Lower lobe of right lung (tissue), 2 donors: ENCODE measurements at places on chromosomes 5 and 9. TPM values are rescaled to one million over a fixed set of nuclear protein-coding genes. Genes with fewer than 3 reads are reported as not detected.
A peak's percentile ranks its signal among the peaks of the same experiment; 100 is the strongest.

The DPYSL3 gene
- 45.7 TPM for total RNA-seq

GRCh38 chr5:132704875-132705274 lies 31.1 kb downstream of the IL4 start:
- peaks cover 33% of the 10 kb centered on the region for H3K36me3 ChIP-seq
- H3K27ac ChIP-seq, result no peak overlapping the region
- no peaks in the 10 kb centered on the region for H3K27me3 ChIP-seq
- no peak for DNase-seq

- H3K4me3 ChIP-seq, result no peak overlapping the region
- peak overlapping the region; percentile 69 for H3K27ac ChIP-seq
- peaks cover 58% of the 10 kb centered on the region for H3K36me3 ChIP-seq
- DNase-seq, result no peak
Observed at GRCh38 chr5:170268884-170269283, 28.7 kb downstream of the LCP2 start.

DNA sequence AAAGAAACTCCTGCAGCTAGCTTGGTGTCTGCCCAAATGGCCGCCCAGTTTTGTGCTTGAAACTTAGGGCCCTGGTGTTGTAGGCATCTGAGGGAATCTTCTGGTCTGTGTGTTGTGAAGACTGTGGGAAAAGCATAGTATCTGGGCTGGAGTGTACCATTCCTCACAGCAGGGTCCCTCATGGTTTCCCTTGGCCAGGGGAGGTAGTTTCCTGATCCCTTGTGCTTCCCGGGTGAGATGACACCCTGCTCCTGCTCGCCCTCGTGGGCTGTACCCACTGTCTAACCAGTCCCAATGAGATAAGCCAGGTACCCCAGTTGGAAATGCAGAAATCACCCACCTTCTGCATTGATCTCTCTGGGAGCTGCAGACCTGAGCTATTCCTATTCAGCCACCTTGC lies 182.8 kb downstream of the GDNF start:
- peaks cover 6% of the 10 kb centered on the region for H3K4me1 ChIP-seq
- no peak overlapping the region for H3K27ac ChIP-seq
- no peak for DNase-seq
- no peak overlapping the region for H3K4me3 ChIP-seq

DNA sequence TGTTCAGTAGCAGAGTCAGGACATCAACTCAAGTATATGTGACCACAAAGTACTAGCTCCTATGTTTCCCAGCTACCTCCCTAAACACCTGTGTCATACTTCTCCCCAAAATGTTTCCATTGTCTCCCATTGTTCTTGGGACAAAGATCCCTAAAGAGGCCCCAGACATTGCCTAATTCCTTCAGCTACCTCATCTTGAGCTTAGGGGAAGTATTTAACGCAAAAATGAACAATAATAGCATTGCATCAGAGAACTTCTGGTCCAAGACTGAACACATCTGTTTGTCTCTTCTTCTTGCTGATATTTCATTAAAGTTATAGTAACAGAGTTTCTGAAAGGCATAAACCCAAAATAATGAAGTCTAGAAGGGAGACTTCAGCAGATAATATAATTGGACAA lies 430.8 kb downstream of the MTRR start:
- H3K4me3 ChIP-seq, result no peak overlapping the region
- no peaks in the 10 kb centered on the region for H3K36me3 ChIP-seq
- no peaks in the 10 kb centered on the region for H3K4me1 ChIP-seq

DNA sequence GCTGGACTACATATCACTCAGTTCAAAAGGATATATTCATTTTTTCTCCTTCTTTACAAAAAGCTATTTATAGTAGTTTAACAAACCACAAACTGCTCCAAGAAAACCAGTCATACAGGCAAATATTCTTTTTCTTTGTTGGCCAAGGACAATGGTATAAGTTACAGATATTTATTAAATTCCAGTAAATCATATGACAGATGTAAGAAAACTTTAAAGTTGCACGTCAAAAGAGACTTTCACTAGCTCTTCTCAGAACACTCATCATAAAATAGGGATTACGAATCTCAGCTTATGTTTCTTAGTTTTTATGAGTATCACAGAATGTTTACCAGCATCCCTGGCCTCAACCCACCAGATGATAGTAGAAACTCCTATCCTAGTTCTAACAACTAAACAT lies 67.2 kb downstream of the ANKRD31 start:
- DNase-seq, result no peak
- no peaks in the 10 kb centered on the region for H3K36me3 ChIP-seq
- no peak overlapping the region for H3K4me3 ChIP-seq
- no peaks in the 10 kb centered on the region for H3K27me3 ChIP-seq
- H3K27ac ChIP-seq, result no peak overlapping the region

DNA sequence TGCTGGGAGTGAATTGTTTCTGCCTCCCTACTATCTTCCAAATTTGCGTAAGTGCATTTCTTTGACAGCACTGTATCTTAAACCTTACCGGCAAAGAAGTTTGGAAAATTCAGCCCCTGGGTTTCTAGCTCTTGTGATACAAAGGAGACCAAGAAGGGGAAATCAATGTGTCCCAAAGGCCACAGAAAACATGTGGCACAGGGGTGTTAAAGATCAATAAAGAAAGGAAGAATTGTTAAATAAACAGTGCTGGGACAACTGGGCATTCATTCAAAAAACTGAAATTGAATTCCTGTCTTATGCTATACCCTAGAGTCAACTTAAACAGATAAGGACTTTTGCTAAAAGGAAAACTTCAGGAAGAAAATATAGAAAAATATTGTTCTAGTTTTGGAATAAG lies 328.1 kb downstream of the MAN2A1 start:
- no peaks in the 10 kb centered on the region for H3K36me3 ChIP-seq
- no peak for DNase-seq
- no peak overlapping the region for H3K4me3 ChIP-seq
- no peaks in the 10 kb centered on the region for H3K27me3 ChIP-seq
- H3K4me1 ChIP-seq, result no peaks in the 10 kb centered on the region

The AP3S1 gene
- 69.4 TPM for total RNA-seq

DNA sequence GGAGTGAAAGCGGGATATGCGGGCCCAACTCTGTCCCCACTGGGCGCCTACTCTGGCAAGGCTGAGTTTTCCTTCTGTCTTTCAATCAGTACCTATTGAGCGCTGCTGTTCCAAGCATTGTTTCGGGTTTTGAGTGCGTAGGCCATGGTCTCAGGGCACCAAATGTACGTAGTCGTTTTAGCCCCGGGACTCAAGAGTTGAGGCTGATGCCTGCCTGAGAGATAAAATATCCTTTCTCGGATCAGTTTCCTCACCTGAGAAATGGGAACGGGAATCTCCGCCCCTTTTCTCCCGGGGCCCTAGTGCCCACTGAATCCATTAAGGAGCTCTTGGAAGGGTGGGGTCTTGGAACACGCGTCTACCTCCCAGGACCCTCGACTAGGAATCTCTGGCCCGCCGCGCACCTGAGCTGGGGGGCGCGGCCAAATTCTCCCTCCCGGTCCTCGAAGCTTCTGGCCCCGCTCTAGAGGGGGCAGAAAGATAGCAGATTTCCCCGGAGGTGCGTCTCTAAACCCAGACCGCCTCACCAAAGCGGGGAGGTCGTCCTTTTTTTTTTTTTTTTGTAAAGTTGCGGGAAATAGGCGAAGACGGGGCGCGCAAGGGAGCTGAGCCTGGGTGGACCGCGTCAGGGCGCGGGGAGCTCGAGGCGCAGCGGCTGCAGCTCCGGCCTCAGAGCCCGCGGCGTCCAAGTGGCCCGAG lies 494 bp upstream of the CXXC5 start:
- peaks cover 58% of the 10 kb centered on the region for H3K4me1 ChIP-seq
- no peak for DNase-seq
- no peaks in the 10 kb centered on the region for H3K27me3 ChIP-seq
- no peak overlapping the region for H3K27ac ChIP-seq

DNA sequence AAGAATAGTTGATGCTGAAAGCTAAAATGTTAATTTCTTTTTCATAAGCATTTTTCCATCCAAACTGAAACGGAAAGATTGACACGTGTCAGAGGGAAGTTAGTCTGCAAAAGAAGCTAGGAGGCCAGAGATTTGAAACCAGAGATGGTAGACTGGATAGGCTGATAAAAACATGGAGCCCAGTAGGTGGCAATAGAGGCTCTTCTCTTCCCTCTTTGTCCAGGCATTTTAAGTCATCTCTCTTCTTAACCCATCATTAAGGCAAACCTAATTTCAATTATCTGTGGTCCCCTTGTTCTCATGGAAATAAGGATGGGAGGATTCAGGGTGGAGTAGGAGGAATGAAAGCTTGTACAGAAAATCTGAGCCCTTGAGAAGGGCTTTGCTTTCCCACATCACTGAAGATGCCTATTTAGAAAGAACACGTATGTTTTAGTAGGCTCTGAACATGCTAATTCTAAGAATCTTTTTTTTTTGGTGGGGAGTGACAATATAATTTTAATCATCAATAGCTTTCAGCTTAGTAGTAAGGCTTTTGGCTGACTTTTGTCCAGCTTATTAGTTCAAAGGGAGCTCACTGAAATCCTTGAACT lies 66.6 kb downstream of the ZNF474 start:
- no peaks in the 10 kb centered on the region for H3K27me3 ChIP-seq
- no peaks in the 10 kb centered on the region for H3K36me3 ChIP-seq
- DNase-seq, result no peak
- no peak overlapping the region for H3K27ac ChIP-seq
- no peak overlapping the region for H3K4me3 ChIP-seq

DNA sequence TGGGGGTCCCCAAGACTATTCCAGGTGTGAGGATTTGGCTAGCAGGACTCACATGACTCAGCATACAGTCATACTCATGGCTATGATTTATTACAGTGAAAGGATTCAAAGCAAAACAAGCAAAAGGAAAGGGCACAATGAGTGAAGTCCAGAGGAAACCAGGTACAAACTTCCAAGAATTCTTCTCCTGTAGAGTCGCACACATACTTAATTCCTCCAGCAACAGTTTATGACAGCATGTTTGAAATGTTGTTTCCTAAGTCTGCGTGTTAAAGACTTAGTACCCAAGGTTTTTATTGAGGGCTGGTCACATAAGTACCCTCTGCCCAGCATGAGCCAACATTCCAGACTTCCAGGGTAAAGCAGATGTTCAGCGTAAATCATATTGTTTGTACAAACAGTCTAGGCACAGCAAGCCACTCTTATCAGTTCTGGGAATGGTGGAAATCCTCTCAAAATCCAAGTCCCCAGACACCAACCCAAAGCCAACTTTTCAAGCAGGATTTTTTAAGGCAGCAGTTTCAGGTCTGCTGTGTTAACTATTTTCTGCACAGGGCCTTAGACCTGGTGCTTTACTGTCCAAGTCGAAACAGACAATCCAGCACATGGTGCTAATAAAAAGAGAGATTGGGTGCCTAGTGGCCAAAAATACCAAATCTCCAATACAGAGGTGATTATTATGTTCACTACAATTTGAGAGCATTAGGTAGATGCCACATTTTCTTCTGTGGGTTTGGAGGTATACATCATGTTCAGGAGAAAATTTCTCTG lies 18.6 kb upstream of the RICTOR start:
- no peaks in the 10 kb centered on the region for H3K36me3 ChIP-seq
- no peak for DNase-seq
- H3K4me3 ChIP-seq, result no peak overlapping the region
- H3K4me1 ChIP-seq, result no peaks in the 10 kb centered on the region

GRCh38 chr5:58855851-58856739 lies 273.2 kb downstream of the RAB3C start:
- no peak overlapping the region for H3K27ac ChIP-seq
- no peaks in the 10 kb centered on the region for H3K27me3 ChIP-seq
- H3K4me3 ChIP-seq, result no peak overlapping the region

The NFIL3 gene
- total RNA-seq, result 25.7 TPM

GRCh38 chr5:15538516-15538915 lies 38.5 kb downstream of the FBXL7 start:
- H3K27ac ChIP-seq, result no peak overlapping the region
- H3K4me3 ChIP-seq, result no peak overlapping the region
- no peak for DNase-seq
- no peaks in the 10 kb centered on the region for H3K36me3 ChIP-seq
- H3K27me3 ChIP-seq, result no peaks in the 10 kb centered on the region
- no peaks in the 10 kb centered on the region for H3K4me1 ChIP-seq

DNA sequence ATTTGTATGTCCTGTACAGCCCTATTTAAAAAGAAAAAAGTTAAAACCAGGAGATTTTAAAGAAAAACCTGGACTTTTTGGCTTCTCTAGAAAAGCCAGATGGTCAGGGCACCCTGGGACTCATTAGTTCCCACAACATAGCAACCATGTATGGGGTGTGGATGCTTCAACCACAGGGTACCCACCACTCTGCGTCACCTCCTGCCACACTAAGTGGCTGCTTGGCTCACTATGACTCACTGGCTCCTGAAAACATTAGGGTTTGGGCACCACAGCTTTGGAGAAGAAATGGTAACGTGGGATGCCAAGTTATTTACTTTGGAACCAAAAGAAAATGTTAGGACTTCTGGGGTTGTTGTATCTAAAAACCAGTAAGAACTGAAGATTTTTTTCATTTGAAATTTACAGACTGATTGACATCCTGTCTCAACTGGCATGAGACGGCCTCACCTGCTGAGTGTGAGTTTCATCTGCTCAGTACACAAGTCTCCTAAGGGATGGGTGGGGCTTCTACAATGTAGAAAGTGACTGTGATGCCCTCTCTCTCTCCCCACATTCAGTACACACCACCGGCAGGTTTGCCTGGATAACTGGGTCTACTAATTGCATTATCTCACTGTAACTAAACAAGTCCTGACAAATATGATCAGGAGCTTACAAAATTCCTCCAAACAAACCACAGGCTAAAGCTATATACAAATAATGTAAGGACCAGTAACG lies 103.9 kb downstream of the ESM1 start:
- H3K4me3 ChIP-seq, result no peak overlapping the region
- H3K4me1 ChIP-seq, result peaks cover 9% of the 10 kb centered on the region
- H3K27me3 ChIP-seq, result peaks cover 32% of the 10 kb centered on the region

DNA sequence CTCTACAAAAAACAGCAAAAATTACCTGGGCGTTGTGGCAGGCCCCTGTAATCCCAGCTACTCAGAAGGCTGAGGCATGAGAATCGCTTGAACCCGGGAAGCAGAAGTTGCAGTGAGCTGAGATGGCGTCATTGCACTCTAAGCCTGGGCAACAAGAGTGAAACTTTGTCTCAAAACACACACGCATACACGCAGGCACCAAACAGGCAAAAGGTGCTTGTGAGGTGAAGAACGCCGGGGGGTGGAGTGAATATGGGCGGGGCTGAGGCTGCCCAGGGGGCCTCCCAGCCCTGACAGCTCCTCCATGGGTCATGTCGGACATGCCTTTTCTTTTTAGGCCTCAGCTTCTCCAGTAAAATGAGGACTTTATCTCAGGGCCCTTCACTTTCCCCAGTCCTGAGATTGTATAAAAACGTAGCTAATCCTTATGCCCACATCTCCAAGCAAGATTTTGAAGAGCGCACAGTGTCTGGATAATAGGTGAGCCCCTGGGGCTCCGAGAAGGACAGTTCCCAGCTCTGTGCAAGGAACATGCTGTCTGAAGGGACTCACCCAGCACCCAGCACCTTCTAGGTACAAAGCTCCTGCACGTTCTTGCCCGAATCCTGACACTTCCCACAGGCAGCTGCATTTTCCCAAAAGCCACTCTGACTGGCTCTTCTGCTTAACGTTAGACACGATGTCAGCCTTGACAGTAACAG lies 168.3 kb downstream of the COL23A1 start:
- H3K4me1 ChIP-seq, result peaks cover 3% of the 10 kb centered on the region
- H3K27ac ChIP-seq, result no peak overlapping the region
- H3K27me3 ChIP-seq, result peaks cover 3% of the 10 kb centered on the region
- no peak overlapping the region for H3K4me3 ChIP-seq
- H3K36me3 ChIP-seq, result no peaks in the 10 kb centered on the region

The SCAI gene
- total RNA-seq, result 22.3 TPM

- H3K4me3 ChIP-seq, result no peak overlapping the region
- H3K36me3 ChIP-seq, result no peaks in the 10 kb centered on the region
- H3K4me1 ChIP-seq, result peaks cover 14% of the 10 kb centered on the region
Observed at GRCh38 chr5:91318724-91319123, 64.4 kb downstream of the ARRDC3 start.

The TMEM252 gene
- 0.30 TPM for total RNA-seq

The PIP5K1B gene
- total RNA-seq, result 35.9 TPM

GRCh38 chr5:73117088-73117740 lies 3.2 kb upstream of the TMEM171 start:
- H3K27me3 ChIP-seq, result peaks cover 12% of the 10 kb centered on the region
- H3K4me3 ChIP-seq, result no peak overlapping the region
- H3K27ac ChIP-seq, result no peak overlapping the region
- DNase-seq, result peak; percentile 52
